ENCODE measurements at places on chromosomes 11 and 22.
A peak's percentile ranks its signal among the peaks of the same experiment; 100 is the strongest.

DNA sequence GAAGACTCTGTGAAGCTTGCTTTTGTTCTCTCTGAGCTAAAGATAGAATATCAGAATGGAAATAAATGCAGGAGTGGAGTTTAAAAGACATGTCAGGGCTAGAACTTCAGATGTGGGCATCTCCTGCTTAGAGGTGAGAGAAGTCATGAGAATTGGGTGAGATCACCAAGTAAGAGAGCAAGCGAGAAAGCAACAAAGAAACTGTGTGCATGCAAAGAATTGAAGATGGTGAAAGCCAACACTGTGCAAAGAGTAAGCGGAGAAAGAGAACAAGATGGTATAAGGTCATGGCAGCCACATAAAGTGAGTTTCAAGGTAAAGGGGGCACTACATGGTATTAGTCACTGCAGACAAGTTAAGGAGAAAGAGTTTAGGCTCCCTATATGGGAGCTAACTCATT, 57.3 kb upstream of the SCUBE2 start:
- DNase-seq, result no peak

DNA sequence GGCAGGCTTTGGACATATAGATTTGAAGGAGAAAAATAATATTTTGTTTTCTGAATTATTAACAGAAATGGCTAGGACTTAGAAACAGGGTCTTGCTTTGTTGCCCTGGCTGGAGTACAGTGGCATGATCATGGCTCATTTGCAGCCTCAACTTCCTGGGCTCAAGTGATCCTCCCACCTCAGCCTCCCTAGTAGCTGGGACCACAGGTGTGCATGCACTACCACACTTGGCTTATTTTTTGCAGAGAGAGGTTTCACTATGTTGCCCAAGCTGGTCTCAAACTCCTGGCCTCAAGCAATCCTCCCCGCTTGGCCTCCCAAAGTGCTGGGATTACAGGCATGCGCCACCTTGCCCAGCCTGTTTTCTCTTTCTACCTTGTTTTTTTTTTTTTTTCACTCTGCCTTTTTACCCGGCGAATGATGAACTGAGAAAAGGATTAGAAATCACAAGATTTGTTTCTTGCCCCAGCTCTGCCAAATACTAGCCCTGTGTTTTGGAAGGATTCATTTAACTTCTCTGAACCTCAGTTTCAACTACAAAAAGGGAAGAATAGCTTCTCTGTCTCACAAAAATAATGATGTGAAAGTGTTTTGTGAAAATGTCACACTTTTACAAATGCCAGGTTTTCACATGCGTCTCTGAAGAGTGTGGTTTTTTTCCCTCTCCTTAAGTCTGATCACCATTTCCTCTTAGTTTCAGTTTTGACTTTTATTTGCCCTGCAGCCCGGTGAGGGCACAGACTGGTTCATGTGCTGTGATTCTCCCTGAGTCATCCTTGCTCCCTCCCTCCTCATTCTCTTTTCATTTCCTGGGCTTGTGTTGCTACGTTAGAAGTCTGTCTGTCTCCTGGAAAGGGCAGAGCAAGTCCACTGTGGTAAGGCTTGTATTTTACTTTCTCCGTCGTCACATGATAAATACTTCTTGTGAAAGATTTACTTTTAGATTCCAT, 67.7 kb downstream of the BCL2L13 start:
- peak; percentile 10 for DNase-seq

- no peak for DNase-seq
Observed at GRCh38 chr11:76225122-76225611, 18.9 kb upstream of the WNT11 start.

DNA sequence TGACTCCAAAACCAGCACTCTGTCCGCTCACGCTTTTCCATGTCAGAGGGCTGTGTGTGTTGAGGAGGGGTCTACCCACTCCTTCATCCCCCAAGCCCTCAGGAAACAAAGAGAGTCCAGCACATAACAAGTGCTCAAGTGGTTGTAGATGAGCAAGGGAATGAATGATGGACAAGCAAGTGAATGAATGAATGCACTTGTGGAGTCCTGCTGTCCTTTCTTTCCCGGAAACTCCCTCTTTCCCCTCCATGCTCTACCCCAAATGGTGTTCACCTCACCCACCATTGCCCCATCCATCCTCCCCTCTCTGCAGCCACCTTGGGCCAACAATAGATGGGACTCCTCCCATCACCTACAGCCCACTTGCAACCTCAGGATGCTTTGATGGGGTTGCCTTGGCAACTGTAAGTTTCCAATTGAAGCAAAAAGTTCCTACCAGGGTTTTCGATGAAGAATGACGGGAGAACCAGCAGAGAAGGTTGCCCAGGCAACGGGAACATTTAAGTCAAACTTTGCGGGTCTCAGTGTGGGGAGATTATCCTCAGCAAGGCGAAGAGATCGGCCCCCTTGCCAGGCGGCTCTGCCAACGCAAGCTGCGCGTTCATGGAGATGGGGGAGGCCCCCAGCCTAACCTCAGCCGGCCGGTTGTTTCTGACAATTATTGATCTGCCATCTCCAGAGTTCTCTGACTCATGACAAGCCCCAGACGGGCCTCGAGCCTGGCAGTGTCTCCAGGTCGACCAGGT, 51.1 kb downstream of the MCM5 start:
- DNase-seq, result no peak

GRCh38 chr11:41267451-41267850, 192.0 kb downstream of the LRRC4C start:
- DNase-seq, result no peak

DNA sequence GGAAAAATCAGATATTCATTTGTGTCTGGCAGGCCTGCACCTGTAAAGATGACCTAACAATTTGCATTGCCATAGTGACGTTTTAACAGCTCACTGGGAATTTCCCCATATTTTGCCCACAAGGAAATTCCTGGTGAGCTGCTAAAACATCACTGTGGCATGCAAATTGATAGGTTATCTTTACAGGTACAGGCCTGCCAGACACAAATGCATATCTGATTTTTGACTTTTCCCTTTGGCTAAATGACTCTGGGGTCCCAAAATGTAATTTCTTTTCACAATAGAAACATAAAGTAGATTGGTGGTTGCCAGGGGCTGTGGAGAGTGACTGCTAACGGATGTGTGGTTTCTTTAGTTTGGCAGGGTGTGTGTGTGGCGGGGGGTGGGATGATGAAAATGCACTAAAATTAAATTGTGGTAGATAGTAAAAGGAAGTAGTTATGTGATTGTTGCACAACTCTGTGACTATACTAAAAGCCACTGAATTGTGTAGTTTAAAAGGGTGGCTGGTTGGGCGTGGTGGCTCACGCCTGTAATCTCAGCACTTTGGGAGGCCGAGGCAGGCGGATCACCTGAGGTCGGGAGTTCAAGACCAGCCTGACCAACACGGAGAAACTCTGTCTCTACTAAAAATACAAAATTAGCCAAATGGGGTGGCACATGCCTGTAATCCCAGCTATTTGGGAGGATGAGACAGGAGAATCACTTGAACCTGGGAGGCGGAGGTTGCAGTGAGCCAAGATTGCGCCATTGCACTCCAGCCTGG, 18.5 kb upstream of the FEZ1 start:
- no peak for DNase-seq

GRCh38 chr11:7292922-7293321, 41.2 kb downstream of the SYT9 start:
- no peak for DNase-seq

- no peak for DNase-seq
Observed at GRCh38 chr22:41332217-41332939, 31.1 kb downstream of the ZC3H7B start.

DNA sequence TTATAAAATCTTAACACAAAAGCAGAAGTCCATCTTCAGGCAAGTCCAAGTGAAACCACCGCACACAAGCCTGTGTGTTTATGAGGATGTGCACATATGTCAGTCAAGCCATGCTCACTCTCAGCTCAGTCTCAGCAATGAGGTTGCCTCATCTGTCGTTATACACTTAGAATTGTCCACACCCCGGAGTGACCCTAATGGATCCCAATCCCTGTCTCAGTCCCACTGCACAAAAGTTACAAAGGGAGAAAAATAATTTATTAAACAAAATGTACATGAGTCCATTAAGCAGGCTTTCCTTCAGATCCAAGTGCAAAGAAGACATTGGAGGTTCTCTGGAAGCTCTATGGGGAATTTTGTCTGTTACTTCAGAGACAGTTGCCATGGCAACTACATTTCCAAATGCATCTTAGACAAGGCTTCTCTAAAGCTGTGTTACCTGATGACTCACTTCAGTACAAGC, 24.4 kb downstream of the OR8B12 start:
- no peak for DNase-seq

GRCh38 chr11:94581926-94582325, 14.8 kb downstream of the PIWIL4 start:
- no peak for DNase-seq

DNA sequence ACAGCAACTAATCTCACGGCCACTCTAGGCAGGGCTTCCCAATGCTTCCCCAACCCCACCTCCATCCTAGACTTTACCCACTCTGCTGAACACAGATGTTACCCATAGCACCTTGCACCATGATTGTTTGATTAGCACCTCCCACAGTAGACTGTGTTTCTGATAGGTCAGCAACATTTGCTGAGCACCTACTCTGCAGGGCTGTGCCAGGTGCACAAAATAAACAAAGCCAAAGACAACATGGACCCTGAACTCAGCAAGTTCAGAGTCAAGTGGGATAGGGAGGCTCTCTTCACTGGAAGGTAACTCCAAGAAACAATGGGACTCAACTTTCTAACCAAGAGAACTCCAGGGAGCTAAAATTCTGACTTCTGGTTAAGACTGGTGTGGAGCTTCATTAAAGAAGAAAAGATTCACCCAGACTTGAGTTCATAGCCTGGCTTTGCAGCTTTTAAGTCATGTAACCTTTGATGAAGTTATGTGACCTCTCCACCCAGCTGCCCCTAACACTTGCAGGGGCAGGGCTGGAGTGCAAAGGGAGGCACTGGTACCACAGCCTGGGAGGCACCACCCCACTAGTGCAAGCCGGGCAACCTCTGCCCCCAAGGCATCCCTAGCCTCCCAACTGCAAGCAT, 6.7 kb upstream of the RTN4RL2 start:
- no peak for DNase-seq

GRCh38 chr11:46916286-46917108, 1.9 kb downstream of the LRP4 start:
- DNase-seq, result no peak

DNA sequence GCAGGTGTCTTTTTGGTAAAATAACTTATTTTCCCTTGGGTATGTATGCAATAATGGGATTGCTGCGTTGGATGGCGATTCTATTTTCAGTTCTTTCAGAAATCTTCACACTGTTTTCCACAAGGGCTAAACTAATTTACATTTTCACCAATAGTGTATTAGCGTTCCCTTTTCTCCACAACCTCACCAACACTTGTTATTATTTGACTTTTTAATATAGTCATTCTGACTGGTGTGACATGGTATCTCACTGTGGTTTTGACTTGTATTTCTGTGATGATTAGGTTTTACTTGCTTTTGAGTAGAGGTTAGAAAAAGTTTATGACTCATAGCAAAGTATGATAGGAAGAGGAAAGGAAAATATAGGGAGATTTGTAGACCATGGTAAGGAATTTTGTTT, 92.3 kb downstream of the DLG2 start:
- no peak for DNase-seq

DNA sequence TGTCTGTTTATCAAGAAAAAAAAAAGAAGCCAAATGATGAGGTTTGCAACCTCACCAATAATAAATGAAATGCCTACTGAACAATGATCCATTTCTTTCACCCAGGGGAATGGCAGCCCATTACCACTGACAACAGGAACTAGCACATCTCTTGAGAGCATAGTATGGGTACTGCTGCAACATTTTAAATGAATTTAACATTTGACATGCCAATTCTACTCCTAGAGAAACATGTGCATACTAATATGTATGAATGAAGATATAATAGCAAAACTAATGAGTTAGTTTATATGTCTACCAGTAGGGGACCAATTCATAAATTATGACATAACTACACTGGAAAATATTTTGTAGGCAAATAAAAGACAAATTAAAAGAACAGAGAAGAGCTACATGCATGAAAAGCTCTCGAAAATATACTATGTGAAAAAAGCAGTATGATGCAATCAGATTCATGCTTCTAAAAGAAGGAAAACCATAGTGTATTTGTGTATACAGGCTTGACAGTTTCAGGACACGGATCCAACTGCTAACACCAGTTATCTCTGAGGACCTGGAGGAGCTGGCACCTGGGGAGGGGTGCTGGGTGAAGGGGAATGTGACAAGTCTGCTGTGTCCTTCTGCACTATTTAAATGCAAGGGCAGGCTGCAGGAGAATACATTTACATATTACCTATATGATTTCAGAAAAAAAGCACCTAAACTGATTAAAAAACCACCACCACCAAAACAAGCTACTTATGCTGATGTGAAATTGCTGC, 6.9 kb downstream of the SMCO4 start:
- no peak for DNase-seq

- no peak for DNase-seq
Observed at GRCh38 chr11:57758174-57758573, 3.4 kb upstream of the CTNND1 start.

DNA sequence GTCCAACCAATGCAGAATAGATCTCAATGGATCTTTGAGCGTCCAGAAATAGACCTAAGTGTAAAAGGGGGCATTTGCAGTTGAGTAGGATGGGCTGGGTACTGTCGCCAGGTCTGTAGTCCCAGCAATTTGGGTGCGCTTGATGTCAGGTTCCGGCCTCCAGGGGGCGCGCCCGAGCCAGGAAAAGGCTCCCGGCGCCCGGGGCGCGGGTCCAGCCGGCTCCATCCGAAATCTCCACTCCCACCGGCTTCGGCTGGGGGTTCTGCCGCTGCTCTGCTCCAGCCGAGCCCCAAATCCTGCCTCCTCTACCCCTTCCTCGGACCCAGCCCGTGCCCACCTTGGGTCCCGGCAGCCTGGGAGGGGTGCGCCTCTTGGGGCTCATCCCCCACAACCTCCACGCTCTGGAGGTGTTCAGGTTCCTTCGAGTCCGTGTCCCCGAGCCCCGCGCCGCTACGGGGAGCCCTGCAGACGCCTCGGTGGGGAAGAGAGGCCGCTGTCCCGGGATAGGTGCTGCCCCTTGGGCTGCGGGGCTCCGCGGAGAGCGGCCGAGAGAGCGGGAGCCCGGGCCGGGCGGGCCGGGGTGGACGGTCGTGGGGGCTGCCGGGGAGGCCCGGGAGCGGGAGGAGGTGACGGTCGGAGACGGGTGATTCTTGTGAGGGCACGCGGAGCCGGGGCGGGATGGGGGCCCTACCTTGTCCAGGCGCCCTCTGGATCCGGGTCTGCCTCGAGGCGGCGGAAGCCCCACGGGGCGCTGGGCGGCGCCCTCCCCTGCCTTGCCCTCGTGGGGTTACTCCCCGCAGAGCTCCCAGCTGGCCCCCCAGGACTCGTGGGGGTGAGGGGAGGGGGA, 13.0 kb upstream of the CYB5R3 start:
- DNase-seq, result peak; percentile 74

Data from stimulated activated CD4-positive, alpha-beta T cell treated with anti-CD3 and anti-CD28 coated beads, Interleukin-1b, Interleukin-23, amount 100 ng/mL, for 4 hours (primary cell).